ENCODE measurements at places on chromosomes 16 and 17.

DNA sequence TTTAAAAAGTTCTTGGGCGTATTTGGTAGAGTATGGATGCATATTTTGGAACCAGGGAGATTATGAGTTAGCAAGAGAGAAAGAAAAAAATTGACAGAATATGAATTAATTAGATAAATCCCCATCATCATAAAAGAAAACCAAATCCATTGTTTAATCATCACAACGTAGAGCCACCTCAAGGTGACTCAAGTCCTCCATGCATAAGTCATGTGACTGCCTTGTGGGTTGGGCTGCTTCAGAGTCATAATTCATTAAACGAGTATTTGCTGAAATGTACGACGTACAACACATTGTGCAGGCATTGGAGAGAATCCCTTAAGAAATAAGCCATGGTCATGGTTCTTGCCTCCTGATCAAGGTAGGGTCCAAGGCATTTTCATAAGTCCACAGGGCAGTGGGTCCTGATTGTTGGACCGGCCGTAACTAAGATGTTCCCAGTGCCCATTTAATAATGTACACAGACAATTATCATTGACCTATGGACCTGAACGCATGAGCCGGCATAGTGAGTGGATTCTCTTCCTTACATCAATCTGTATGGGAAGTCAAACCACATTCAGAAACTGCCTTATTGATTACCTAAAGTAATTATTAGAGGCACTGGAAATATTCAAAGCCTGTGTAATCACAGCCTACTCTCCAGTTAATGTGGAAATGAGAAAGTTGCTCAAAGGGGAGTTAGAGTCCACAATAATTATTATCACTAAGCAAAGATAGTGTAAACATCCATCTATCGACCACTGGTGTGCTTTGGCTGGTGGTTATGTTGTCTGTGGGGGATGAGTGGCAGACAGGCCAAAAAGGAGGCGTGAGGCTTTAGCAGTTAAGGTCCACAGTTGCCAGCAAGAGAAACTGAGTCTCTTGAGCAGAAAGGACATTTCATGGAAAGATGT is 165.4 kb downstream of the PITPNC1 start:
- no peak for DNase-seq

DNA sequence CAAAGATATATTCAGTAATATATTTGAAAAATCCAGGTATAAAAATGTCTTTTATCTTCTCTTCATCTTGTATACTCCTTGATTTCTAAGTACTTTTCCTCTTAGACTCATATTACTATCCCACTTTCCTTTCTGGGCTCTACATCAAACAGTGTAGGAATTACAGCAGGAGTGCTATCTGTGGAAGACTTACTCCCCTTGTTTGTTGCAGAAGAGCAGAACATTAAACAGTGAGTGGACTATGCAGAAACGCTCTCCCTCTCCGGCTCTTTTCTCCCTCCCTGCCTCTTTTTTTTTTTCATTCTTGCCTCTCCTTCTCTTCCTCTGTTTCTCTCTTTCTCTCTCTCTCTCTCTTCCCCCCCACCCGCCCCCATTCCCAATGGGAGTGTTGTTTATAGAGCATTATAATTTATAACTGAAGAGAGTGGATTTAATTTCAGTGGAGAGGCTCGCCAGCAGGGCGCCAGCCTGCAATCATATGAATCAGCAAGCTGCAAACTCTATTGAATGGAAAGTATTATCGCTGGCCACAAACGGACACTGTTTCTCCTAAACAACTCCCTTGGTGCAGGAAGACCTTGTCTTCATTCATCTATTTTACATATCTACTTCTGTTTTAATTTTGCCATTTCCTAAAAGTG is 242.3 kb upstream of the TBX2 start:
- no peak for DNase-seq

DNA sequence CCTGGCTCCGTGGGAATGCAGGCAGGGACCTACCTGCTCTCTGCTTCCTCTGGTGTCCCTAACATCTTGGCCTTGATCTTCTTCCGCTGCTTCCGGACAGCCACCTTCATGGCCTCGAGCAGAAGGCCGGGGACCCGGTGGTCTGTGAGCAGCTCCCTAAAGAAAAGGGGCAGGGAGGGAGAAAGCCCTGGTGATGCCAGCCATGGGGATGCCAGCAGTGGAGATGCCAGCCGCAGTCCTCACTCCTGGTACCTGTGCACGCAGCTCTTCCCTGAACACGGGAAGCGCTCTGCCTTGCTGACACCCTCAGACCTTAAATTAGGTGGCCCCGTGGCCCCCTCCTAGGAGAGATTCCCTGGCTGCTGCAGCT is 1.9 kb downstream of the RILP start:
- DNase-seq, result no peak

DNA sequence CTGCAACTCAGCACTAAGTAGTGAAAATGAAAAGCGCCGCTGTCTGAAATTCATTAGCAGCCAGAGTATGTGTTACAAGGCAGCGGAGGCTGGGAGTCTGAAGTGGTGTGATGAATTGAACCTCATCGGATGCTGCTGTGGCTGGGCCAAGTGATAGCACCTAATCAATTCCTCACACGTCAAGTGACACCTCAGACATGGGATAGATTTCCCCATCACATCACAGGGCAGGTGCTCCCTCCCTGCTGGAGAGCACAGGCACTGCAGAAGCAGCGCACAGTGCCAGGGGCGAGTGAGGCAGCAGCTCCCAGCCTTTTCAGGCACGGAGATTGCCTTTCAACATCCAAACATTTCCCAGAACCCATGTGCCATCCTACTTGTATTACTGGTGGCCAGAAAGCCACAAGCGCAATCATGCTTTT is 32.2 kb downstream of the DRC3 start:
- no peak for DNase-seq

GRCh38 chr16:89924925-89925307 is 1.8 kb downstream of the TUBB3 start:
- DNase-seq, result no peak

DNA sequence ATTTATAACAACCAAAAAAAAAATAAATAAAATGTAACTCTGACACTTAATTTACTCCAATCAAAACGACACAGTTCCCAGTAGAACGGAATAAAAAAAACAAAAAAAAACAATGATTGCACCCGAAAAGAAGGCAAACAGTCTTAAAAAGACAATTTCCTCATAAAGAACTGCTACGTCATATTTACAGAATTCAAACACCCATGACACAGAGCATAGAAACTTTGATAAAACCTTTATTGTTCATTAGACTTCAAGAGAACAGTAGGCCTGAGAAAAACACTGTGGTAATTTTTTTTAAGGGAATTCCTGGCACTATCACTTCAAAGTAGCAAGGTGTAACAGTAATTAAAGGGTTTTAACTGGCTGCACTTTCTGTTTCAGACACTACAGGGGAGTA is 26.1 kb downstream of the FAM222B start:
- no peak for DNase-seq

- DNase-seq, result no peak
Measured at GRCh38 chr16:48203974-48204824, 39.9 kb upstream of the LONP2 start.

- no peak for DNase-seq
Measured at GRCh38 chr17:33870936-33871335, 384.1 kb upstream of the CCL2 start.

DNA sequence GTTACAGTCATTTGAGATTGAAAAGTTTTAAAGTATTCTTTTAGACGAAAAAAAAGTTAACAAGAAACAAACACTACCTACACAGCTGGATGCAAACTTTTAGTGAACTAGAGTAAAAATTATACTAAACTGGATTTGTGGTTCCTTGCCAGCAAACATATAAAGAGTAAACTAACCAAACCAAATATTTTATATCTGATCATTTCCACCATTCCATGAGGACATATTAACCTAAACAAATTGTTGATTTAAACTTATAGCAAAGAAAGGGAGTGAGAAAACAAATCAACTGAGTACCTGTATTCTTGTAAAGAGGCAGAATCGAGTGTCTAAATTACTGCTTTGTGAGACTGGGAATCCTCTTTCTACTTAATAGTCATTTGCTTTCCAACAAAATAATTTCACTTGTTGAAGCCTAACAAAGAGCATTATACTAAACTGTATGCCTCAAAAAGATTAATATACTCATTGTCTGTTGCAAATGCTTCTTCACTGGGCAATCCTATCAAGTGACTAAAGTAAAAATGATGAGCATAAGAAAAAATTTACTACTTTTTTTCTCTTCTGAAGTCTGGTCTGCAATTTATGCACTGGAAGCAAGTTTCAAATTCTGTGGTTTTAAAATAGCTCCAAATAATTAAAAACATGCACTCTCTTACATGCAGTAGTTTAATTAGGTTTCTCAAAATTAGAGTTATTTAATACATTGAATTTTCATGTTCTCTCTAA is 37.5 kb downstream of the AKAP10 start:
- DNase-seq, result no peak

Measured in CD4-positive, alpha-beta T cell treated with Interleukin-6 at 100 ng/mL for 8 hours (primary cell).